Inflammatory macrophage treated with lipopolysaccharide for 1 hour (primary cell): ENCODE measurements at places on chromosomes 11 and 22.

GRCh38 chr22:35928285-35928798 is 100.3 kb downstream of the RBFOX2 start:
- no peak for DNase-seq

DNA sequence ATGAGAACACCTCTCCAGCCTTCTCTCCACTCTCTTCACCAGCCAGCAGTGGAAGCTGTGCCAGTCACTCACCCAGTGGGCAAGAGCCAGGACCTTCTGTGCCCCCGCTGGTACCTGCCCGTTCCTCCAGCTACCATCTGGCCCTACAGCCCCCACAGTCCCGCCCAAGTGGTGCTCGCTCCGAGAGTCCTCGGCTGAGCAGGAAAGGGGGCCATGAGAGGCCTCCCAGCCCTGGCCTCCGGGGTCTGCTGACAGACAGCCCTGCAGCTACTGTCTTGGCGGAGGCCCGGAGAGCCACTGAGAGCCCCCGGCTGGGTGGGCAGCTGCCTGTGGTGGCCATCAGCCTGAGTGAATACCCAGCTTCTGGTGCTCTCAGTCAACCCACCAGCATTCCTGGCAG is 20.2 kb downstream of the PHLDB1 start:
- DNase-seq, result no peak

DNA sequence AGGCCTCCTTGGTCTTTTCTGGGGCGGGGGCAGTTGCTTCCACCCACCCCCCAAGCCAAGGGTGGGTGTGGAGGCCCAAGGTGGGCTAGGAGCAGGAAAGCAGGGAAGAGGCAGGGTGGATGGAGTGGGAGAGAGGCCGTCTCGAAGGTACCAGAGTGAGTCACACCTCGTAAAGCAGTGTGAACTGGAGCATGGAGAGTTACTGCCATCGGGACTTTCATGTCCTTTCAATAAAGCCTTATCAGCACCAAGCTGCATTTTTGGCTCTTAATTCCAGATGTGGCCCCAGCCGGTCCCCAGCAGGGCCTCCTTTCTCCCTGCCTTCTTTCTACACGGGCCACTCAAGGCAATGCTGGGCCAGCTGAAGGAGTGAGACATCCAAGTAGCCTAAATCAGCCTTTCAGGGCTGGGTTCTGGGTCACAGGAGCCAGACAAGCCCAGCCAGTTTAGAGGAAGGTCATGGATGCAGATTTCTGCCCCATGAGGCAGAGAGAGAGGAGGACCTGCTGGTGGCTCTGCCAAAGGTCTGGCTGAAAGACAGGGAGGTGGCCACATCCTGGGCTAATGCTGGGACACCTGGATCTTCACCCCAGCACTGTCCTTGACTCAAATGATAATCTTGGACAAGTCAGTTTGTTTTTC is 59.0 kb upstream of the CD82 start:
- DNase-seq, result no peak

DNA sequence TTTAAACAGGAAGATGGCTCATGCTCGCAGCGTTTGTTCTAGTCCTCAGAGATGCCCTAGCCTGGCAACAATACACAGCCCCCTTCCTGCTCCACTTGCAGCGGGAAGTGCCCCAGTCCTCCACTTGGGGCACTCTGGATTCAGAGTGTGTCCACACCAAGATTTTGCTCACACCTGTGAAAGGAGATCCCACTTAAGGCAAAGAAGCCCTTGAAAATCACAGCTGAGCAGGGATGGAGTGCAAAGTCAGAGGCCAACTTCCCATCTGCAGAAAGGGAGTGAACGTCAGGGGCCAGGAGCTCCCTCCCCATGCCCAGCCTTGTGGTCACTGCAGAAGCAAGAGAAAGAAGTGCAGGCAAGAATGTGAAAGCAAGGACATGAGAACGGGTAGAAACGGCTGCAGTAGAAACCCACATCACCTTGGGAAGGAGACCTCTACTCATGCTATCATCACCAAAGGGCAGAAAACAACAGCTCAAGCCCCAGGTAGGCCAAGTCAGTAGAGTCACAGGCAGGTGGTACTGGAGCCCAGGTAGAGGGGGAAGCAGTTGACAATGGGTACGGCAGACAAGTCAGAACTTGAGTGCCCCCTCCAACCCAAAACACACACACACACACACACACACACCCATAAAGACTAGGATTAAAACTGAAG is 157.4 kb downstream of the BUD13 start:
- DNase-seq, result no peak

- no peak for DNase-seq
These were observed 12.0 kb upstream of the DENND5A start for GRCh38 chr11:9277176-9277575.

- DNase-seq, result no peak
These were observed 1549.4 kb downstream of the LRRC4C start for GRCh38 chr11:39910087-39910486.

GRCh38 chr11:1690167-1691025 is 6.6 kb upstream of the KRTAP5-6 start:
- DNase-seq, result no peak
